ENCODE measurements at places on chromosomes 4 and X.

DNA sequence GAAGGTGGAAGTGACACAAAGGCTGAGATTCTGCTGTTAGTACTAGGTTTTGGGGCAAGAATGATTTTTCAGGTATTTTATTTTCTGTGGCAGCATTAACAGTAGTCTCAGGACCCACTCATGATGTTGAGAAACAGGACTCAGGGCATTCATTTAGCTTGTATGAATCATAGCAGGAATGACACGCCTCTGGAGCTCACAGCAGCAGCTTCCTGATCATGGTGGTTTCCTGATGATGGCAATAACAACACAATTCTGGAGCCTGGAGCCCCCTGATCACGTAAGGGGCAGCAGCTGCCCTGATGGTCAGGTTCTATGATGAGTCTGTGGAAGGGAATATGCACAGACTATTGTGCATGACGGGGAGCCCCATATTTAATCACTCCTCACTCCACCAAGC lies 47.0 kb downstream of the TASL start:
- no peak overlapping the region for H3K4me3 ChIP-seq
- H3K36me3 ChIP-seq = no peaks in the 10 kb centered on the region
- no peaks in the 10 kb centered on the region for H3K4me1 ChIP-seq
- no peak for DNase-seq

DNA sequence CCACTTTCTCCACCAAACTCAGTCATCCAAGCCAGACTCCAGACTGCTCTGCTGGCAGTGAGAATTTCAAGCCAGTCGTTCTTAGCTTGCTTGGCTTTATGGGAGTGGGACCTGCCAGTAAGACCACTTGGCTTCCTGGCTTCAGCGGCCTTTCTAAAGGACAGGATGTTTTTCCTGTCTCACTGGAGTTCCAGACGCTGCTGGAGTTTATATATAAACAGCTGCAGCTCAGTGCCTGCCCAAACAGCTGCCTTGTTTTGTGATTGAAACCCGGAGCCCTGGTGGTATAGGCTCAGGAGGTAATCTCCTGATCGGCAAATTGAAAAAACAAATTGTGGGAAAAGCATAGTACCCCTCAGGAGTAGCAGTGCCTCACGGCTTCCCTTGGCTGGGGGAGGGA lies 1165.8 kb upstream of the ADGRL3 start:
- H3K36me3 ChIP-seq = no peaks in the 10 kb centered on the region
- H3K4me1 ChIP-seq = no peaks in the 10 kb centered on the region
- H3K4me3 ChIP-seq = no peak overlapping the region
- no peak for DNase-seq
- no peaks in the 10 kb centered on the region for H3K27me3 ChIP-seq

DNA sequence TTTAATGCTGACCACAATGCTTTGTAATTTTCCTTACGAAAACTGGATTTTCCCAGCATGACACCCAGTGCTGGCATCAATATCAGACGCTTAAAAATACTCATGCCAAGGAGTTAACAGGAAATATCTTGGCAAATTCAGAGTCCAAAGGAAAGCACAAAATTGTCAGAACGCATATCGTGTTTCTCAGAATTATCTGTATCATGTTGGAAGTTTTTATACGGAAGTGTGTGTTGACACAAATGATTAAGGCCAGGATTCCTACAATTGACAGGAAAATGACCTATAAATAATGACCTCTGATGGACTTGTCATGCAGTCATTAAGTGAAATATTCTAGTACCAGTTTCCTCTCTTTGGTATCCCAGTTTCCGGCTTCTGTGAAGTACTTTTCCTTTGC lies 132.1 kb upstream of the TLL1 start:
- no peak overlapping the region for H3K4me3 ChIP-seq
- H3K4me1 ChIP-seq = no peaks in the 10 kb centered on the region
- H3K27ac ChIP-seq = no peak overlapping the region

DNA sequence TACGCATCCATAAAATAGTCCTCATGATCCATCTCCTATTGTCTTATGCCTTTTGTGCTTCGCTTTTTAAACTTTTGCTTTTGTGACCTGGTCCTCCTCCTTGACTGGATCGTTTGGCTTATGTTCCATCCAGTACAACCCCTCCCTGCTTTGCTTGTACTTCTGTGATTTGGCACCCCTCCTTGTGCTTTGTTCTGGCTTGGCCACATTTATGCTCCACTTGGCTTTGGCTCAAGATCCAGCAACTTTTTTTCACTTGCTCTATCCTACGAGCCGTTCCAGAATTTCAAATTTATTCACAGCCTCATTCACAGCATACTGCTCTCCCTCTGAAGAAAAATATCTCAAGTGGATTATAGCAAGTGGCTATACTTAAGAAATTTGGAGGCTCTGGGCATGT lies 28.0 kb upstream of the GLRA2 start:
- H3K27ac ChIP-seq = no peak overlapping the region
- H3K4me1 ChIP-seq = no peaks in the 10 kb centered on the region
- no peaks in the 10 kb centered on the region for H3K36me3 ChIP-seq
- no peak for DNase-seq
- H3K4me3 ChIP-seq = no peak overlapping the region

DNA sequence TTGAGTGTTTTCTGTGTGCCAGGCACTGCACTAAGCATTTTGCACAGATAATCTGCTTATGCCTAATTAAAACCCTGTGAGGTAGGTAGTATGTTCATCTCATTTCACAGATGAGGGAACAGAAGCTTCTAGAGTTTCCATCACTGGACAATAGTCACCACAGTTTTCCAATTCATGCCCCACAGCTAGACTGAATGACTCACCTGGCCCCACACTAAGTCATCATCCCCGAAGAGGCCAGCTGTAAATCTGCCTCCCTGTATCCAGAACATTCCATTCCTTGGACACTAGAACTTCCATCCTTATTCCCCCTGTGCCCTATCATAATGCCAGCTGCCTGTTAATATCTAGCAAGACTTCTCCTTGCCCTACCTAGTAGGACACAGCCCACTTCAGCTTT lies 40.9 kb upstream of the NYX start:
- no peak overlapping the region for H3K4me3 ChIP-seq
- DNase-seq = no peak
- H3K4me1 ChIP-seq = no peaks in the 10 kb centered on the region
- H3K27me3 ChIP-seq = peaks cover 4% of the 10 kb centered on the region
- no peak overlapping the region for H3K27ac ChIP-seq

GRCh38 chr4:168388890-168389289 lies 70.3 kb upstream of the DDX60 start:
- peaks cover 6% of the 10 kb centered on the region for H3K36me3 ChIP-seq
- no peak overlapping the region for H3K4me3 ChIP-seq
- no peak overlapping the region for H3K27ac ChIP-seq
- H3K27me3 ChIP-seq = no peaks in the 10 kb centered on the region
- DNase-seq = no peak

GRCh38 chr4:139973616-139974015 lies 180.4 kb downstream of the MAML3 start:
- DNase-seq = no peak
- no peak overlapping the region for H3K27ac ChIP-seq
- no peak overlapping the region for H3K4me3 ChIP-seq

DNA sequence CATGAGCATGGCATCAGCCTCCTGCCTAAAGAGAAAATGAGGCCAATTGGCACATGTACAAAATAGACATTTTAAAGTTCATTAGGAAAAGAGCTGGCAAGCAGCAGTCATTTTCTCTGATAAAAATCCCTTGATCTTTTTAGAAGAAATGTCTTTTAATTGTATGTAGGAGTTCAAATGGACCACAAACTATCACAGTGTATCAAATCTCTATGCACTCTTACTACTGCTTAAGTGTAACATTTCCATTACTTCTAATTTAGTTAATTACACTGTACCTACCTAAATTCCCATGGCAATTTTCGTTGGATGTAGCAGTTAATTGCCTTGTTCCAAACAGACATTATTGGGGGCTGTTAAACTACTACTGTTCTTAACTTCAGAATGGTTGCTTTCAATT lies 233.7 kb upstream of the TECRL start:
- H3K27ac ChIP-seq = no peak overlapping the region
- no peak for DNase-seq
- H3K36me3 ChIP-seq = no peaks in the 10 kb centered on the region
- H3K4me1 ChIP-seq = no peaks in the 10 kb centered on the region
- H3K4me3 ChIP-seq = no peak overlapping the region
- H3K27me3 ChIP-seq = no peaks in the 10 kb centered on the region

DNA sequence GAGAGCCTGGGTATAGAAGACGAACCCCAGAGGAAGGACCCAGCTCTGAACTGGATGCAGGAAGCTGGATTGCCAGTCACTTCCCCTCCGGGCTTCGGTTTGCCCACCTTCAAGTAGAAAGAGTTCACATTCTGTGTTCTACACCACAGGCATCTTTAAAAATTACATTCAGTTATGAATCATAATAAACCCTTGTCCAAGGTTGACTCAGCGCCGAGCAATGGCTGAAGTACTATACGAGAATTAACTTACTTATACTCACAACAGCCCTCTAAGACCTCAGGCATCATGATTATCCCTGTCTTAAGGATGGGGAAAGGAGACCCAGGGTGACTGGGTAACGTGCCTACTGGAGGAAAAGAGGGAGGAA lies 72.5 kb downstream of the EVC2 start:
- DNase-seq = no peak
- H3K4me1 ChIP-seq = no peaks in the 10 kb centered on the region
- no peak overlapping the region for H3K27ac ChIP-seq
- no peak overlapping the region for H3K4me3 ChIP-seq
- no peaks in the 10 kb centered on the region for H3K36me3 ChIP-seq

- no peaks in the 10 kb centered on the region for H3K4me1 ChIP-seq
- H3K4me3 ChIP-seq = no peak overlapping the region
- H3K36me3 ChIP-seq = no peaks in the 10 kb centered on the region
- no peaks in the 10 kb centered on the region for H3K27me3 ChIP-seq
- no peak for DNase-seq
- H3K27ac ChIP-seq = no peak overlapping the region
Measured at GRCh38 chrX:50594788-50595187, 124.2 kb upstream of the DGKK start.

GRCh38 chr4:162347842-162348213 lies 184.0 kb upstream of the FSTL5 start:
- H3K4me1 ChIP-seq = no peaks in the 10 kb centered on the region
- H3K27ac ChIP-seq = no peak overlapping the region
- DNase-seq = peak; percentile 7
- H3K4me3 ChIP-seq = no peak overlapping the region
- no peaks in the 10 kb centered on the region for H3K36me3 ChIP-seq
- H3K27me3 ChIP-seq = no peaks in the 10 kb centered on the region

DNA sequence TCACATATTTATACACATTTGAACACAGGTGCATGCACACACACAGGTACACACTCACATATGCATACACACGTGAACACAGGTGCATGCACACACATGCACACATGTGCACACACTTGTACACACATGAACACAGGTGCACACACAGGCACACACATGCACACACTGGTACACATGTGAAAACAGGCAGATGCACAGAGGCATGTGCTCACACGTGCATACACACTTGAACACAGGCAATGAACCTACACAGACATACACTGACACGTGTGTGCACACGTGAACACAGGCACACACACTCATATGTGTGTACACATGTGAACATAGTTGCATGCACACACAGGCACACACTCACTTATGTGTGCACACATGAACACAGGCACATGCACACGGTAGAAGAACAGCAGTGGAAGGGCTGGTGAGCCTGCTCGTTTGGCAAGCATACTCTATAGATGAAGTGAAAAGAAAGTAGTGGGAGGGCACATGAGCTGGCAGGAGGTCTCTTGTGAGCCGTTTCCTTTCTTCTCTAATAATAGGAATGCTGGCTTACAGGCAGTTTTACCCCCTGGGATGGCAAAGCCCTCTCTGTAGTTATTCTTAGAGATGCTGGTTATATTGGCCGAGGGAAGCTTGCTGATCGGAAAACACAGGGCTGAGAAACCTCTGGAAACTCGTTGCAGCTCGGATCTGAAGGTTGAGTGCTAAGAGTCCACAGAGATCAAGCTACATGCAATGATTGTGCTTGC lies 279.6 kb upstream of the CLNK start:
- no peak overlapping the region for H3K4me3 ChIP-seq
- no peaks in the 10 kb centered on the region for H3K36me3 ChIP-seq
- DNase-seq = no peak
- H3K27ac ChIP-seq = no peak overlapping the region
